Posterior cingulate gyrus (tissue), 11 donors: ENCODE measurements at places on chromosomes 16 and 17.

DNA sequence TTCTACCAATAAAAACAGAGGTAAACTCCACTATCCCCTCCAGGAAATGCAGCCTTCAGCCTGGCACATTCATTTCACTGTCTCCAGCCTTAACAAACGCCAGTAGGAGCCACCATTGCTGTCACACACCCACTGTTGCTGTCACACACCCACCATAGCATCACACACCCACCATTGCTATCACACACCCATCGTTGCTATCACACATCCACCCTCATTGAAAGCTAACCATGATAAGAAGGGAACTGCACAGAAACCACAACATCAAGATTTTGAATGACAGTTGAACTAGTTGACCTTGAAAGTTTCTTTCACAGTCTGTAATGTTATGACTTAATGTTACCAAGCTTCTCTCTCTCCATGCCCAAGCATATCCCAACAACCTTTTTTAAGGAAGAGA, 38.1 kb downstream of the SHCBP1 start:
- DNase-seq: no peak

- no peak for DNase-seq
Observed at GRCh38 chr17:74522381-74523105, 8.7 kb downstream of the CD300LB start.

GRCh38 chr16:23368469-23368868, 66.4 kb downstream of the SCNN1B start:
- no peak for DNase-seq

DNA sequence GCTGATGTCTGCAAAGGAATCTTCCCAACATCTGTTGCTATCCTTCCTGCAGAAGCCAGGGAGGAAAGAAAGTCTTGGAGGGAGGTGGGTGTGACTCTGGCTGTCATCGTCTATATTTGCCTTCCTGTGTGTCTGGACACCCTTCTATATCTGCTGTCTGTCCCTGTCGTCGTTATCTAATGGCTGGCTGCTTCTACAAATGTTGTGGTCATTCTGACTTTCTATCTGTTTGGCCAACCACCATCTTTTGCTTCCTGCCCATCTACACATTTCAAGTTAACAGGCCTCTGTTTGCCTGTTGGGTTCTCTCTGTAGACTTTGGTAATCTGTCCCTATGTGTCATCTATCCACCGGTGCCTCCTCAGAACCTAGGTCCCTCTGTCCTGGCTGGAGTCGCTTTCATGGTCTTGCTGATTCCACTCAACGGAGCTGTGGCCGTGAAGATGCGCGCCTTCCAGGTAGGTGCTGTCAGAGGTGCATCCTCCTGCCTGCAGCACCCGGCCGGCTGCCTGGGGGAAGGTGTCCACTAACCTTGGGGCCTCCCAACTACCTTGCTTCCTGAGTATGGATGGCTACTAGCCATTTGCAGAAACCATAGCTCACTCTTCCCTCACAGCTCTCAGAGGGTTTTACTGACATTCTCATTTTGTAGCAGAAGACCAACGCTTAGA, 30.2 kb downstream of the ABCC3 start:
- DNase-seq: no peak

GRCh38 chr16:17063201-17064139, 407.3 kb downstream of the XYLT1 start:
- peak; percentile 35 for DNase-seq

DNA sequence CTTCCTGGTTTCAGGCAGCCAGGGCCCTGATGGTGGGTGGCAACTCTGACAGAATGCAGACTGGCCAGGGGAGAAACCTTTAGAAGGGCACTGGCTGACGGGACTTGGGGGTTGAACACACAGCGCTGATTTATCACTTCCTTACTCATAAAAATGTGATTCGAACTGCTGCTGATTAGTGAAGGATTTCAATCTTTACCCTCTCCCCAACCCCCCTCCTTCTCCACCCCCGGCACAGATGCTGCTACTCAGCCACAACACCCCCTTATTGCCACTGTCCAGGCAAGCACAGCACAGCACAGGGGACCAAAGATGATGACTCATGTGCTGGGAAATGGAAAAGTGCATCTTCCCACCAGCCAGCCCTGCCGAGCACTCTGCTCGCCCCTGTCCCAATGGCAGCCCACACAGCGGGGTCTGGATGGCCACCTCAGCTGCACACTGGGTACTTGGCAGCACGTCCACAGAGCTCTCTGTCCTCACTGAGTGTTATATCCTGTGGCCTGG, 70.1 kb downstream of the SMG6 start:
- DNase-seq: peak; percentile 11

- no peak for DNase-seq
Observed at GRCh38 chr16:83113811-83114210, 487.0 kb downstream of the CDH13 start.
